Omental fat pad (tissue), 4 donors: ENCODE measurements at places on chromosomes 12 and 14. TPM values are rescaled to one million over a fixed set of nuclear protein-coding genes. Genes with fewer than 3 reads are reported as not detected.

The PLEKHH1 gene
- total RNA-seq: 7.4 TPM

The DLK1 gene
- total RNA-seq: not detected

The TMTC2 gene
- total RNA-seq: 15.9 TPM

The TULP3 gene
- total RNA-seq: 18.7 TPM

The AVPR1A gene
- total RNA-seq: 36.7 TPM

The RFX4 gene
- total RNA-seq: not detected
